Pulmonary artery endothelial cell (primary cell): ENCODE measurements at places on chromosomes 5 and 9.

GRCh38 chr5:8341406-8341805 is 472.5 kb downstream of the MTRR start:
- no peak for DNase-seq

DNA sequence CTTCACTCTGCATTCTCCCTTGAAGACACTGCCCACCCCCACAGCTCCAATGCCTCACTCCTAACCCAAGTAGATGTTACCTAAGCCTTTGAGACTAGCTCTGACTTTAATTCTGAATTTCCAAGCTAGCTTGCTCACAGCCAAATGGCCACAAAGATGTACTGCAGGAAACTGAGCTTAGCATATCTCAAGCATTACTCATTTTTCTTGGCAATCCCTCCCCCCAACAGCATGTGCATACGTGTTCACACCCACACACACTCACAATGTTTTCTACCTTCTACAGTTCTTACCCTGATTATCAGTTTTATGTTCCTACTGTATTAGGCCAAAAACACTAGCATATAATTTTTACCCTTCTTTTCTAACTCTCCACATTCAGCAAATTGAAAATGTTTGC is 13.7 kb upstream of the GRIA1 start:
- peak; percentile 26 for DNase-seq

- no peak for DNase-seq
These were observed 321.1 kb downstream of the ARRDC3 start for GRCh38 chr5:91061946-91062562.

DNA sequence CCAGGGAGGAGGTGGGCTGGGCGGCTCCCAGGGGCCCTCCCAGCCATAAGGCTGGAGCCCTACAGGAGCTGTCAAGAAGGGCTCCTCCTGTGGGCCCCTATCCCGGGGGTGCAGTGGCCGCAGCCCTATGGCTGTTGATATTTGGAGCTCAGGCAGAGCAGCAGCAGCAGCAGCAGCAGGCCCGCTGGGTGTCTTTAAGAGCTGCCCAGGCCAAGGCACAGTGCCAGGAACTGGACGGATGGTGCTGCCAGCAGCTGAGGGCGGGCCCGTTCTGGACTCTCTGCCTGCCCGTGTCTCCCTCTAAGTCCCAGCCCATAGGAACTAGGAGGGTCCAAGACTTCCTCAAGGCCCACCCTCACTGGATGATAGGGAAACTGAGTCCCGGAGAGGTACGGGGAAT is 3.6 kb downstream of the AK1 start:
- no peak for DNase-seq

DNA sequence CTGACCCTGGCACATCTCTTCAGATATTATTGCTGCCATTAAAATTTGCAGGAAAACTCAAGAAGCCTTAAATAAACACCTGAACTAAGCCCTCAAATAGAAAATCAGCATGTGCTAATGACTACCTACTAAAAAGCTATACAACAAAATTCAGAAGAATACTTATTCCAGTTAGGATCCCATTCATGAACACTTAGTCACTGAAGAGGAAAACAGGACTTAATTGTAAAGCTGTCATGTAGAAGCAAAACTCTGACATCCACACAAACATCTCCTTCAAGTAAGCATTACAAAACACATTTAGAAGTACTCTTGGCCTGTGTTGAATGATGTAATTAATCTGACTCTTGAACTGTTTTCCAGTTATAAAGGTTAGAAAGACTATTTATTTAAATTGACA is 19.9 kb downstream of the ELL2 start:
- DNase-seq = no peak

DNA sequence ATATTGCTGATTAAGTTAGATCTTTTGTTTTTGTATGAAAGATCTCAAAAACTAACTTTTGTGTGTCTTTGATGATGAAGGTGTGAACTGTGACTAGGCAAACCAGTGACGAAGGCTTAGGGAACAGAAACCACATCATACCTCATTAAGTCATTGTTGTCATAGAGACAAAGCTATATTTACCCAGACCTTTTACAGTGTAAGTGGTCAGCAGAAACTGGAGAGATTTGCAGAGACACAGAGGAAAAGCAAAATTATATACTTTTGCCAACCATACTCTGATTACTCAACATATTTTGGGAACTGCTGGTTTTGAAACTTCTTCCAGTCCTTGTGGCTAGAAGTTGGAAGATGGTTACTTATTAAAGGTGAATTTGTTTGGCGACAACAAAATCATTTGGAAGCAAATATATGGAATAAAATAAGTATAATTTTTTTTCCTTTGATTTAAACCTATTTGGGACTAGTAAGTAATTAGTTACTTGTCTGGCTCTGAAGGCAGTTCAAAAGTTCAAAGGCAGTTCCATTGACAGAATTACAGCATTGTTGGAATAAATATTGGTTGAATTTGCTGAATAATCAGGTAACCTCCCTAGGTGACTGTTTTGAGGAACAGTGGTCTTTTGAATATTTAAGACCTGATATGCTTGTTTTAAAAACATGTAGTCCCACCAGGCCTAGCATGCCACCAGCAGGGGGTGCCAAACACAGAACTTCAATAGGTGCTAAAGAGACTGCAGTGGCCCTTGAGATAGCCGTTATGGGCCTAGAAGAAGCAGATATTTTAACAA is 103.8 kb downstream of the RPS23 start:
- DNase-seq = peak; percentile 20

GRCh38 chr9:132488626-132489025 is 78.6 kb downstream of the CFAP77 start:
- no peak for DNase-seq

- peak; percentile 30 for DNase-seq
These were observed 24.6 kb downstream of the LOX start for GRCh38 chr5:122053181-122054109.

DNA sequence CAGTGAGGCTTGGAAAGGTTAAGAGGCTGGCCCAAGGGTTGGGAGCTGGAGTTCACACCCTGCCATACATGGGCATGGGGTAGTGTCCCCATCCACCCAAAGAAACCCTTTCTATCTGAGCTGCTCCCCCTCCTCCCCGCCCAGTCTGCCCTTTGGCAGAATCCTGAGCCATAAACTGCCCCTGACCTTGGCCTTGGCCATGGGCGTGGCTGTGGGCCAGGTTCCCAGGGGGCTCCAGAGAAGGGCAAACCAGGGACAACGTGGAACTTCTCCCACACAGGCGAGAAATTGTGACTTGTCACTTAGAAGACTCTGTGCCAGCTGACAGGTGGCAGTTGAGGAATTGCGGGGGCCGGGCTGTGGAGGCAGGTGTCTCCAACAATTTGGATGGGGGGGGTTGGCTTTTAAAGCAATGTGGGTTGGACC is 4.8 kb downstream of the FAM78A start:
- no peak for DNase-seq

DNA sequence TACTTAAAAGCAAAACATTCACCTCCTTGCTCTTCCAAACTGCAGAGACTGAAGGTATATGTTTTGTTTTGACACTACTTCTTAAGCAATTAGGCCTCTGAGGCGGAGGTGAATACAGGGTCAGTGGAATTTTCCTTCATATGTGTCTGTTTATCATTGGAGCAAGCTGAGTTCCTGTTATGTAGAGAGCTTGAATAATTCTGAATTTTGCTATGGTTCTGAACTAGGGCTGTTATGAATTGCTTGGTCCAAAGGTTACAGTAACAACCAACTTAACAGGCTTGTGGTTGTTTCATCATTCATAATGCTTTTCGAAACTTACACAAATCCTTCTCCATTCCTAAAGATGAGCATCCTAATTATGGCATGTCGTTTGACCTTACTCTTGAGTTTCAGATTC is 444.6 kb upstream of the MEF2C start:
- no peak for DNase-seq

DNA sequence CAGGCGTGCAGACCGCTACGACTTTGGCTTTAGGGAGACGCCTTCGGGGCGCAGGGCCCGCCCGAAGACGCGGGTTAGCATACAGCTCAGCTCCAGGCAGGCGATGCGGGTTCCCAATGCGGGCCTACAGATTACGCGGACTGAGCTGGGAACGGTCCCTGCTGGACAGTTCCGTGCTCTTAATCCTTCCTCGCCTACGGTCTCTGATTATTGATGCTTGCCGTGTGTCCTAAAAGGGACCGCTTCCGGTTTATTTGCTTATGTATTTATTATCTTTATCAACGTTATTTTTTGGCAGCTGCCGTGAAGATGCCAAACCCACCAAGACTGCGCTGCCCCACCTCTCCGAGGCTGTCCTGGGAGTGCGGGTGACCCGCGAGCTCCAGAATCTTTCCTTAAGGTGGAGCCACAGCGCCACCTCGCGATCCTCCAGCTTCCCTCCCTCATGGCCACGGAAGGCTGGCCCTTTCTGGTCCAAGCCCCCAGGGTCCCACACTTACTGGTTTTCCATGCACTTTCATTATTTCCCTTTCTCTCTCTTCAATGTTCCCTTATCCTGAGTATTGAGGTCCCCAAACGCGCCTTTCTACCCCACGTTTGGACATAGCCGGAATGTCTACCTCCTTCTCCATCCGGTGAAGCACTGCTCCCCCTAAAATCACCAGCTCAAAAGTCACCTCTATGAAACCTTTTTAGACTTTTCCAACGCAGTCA is 7.0 kb upstream of the EBF1 start:
- DNase-seq = peak; percentile 26

GRCh38 chr5:170315154-170315553 is 17.6 kb upstream of the LCP2 start:
- no peak for DNase-seq

GRCh38 chr9:91783411-91783810 is 166.6 kb downstream of the ROR2 start:
- DNase-seq = no peak

- DNase-seq = no peak
These were observed 229.4 kb downstream of the CDK5RAP2 start for GRCh38 chr9:120350596-120350995.

- DNase-seq = no peak
These were observed 1390.3 kb upstream of the NUDT12 start for GRCh38 chr5:104952876-104953275.

DNA sequence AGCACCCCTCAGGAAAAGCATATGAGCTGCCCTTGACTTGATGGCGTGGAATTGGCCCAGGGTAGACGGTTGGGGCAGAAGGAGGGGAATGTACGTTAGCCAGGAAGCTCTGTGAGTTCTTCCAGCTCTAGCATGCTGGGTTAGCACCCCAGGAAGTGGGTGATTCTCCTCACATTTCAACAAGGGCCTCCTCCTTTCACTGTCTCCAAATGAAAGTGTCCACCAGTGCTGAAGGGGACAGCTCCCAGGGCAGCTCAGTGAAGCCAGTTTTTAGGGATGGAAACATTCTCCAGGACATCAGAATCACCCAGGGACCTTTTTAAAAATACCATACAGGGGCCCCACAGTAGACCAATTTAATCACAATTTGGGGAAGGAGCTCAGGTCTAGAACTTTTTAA is 17.2 kb upstream of the AFAP1L1 start:
- no peak for DNase-seq

GRCh38 chr9:98885575-98886295 is 58.0 kb upstream of the COL15A1 start:
- DNase-seq = no peak

- DNase-seq = peak; percentile 7
These were observed 57.0 kb downstream of the COL15A1 start for GRCh38 chr9:99000476-99001395.

DNA sequence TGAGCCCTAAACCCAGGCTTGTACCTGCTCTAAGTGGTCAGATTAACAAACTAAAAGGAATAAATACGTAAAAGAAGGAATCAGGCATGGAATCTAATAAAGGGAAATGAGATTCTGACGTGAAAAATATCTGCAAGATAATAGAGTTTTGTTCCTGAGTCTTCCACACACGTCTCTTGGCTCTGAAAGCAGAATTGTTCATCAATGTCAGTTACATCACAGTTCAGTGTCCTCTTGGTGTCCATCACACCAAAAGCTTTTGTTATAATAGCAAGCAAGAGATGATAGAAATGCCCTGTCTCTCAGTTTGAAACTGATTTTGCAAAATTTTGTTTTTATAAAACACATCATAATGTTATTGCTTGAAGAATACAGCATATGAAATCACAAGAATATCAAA is 34.7 kb upstream of the NMUR2 start:
- no peak for DNase-seq

DNA sequence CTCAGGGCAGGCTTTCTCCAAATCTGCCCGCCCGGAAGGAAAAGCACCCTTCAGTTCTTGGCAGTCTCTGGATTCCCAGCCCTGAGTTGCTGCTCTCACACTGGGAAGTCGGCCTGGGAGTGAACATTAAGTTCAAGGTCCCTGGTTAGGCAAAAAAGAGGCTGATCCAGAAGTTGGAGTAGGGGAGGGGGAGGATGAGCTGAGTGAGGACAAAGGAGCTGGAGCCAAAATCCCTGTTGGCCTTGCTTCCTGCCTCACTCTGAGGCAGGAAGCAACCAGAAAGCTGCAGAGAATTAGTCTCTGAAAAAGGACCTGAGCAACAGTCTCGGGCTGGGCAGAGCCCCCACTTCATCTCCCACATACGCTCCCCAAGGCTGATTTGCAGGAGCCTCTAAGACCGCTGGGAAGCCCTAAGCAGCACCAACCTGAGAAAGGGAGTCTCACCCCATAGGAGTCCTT is 15.0 kb upstream of the RPS14 start:
- no peak for DNase-seq

DNA sequence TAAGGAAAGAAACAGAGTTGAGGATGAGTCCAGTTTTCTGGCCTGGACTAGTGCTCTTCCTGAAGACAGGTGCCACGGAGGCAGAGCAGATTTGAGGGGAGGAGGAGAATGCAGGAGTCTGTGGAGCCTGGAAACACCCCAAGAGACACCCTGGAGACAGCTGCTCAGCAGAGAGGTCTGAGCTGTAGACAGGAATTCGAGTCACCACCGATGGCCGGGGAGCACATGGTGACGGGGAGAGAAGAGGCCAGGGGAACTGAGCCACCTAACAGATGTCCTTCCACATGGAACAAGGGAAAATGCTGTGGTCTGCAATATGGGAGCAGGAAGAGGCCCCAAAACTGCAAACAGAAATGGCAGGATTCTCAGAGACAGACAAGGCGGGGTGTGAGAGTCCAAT is 22.9 kb downstream of the CPLX2 start:
- no peak for DNase-seq

DNA sequence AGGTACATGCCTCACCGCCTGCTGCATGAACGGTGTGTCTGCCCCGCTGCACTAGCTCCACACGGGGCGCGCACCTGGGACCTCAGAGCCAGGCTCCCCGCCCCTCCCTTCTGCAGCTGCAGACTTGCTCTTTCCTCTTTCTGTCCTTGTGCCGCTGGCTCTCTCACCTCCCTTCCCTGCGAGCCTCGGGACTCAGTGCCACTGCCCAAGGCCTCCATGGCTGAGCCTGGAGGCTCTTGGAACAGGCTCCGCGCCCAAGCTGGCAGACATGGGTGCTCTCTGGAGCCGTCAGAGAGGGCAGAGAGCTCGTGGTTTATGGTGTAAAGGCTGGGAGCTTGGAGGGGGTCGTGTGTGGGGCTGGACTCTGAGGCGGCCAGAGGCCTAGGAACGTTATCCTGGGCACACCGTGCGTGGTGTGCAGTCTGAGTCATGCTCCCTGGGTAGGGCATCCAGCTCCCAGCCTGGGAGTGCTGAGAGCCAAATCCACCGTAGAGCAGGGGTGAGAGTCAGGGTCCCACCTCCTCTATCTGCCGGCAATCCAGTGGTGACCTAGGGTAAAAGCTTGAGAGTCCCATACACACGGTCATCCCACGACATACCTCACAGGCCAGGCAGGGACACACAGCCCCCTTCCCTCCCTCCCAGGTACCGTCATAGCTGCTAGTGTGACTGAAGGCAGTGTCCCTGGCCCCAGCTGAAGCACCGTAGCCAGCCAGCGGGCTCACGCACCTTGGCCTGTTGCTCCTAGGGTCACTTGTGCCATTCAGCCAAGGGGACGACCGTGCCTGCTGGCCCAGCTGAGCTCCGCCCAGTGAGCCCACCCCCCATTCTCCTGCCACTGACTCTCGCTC is 22.4 kb downstream of the GOLGA2 start:
- DNase-seq = no peak
